Thoracic aorta (tissue), 2 donors: ENCODE measurements at places on chromosomes 3 and 15.

DNA sequence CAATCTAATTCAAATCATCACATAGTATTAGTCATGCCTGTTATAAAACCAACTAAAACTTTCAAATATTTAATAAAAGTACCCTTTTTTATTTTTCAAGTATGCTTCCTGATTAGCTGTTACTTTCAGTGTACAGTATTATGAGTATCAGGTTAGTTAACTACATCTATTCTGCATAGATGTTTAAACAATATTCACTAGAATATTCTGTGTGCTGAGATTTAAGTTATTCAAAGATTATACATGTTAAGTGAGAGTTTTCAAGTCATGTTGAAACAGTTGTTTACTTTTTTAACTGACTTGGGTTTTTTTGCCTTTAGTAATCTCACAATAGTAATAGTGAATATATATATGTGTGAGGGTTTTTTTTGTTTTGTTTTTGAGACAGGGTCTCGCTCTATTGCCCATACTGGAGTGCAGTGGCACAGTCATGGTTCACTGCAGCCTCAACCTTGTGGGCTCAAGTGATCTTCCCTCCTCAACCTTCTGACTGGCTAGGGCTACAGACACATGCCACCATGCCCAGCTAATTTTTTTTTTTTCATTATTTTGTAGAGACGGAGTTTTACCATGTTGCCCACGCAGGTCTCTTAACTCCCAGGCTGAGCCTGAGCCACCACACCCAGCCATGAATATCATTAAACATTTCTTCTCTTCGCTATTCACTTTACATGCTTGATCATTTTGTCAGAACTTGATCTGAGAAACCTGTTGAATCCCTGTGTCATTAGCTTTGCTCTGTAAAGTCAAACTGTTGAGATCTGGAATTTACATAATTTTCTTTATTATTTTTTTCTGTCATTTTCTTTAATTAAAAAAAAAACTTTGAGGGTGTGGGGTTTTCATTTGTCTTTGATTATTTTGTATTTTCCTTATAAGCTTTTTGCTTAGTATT is 286.2 kb upstream of the UBE2E1 start:
- DNase-seq = no peak

- no peak for DNase-seq
Measured at GRCh38 chr3:102205647-102206046, 229.2 kb upstream of the ZPLD1 start.

- no peak for DNase-seq
Measured at GRCh38 chr15:70058642-70059360, 38.9 kb downstream of the TLE3 start.

- DNase-seq = no peak
Measured at GRCh38 chr3:14425581-14426304, 23.3 kb downstream of the SLC6A6 start.

DNA sequence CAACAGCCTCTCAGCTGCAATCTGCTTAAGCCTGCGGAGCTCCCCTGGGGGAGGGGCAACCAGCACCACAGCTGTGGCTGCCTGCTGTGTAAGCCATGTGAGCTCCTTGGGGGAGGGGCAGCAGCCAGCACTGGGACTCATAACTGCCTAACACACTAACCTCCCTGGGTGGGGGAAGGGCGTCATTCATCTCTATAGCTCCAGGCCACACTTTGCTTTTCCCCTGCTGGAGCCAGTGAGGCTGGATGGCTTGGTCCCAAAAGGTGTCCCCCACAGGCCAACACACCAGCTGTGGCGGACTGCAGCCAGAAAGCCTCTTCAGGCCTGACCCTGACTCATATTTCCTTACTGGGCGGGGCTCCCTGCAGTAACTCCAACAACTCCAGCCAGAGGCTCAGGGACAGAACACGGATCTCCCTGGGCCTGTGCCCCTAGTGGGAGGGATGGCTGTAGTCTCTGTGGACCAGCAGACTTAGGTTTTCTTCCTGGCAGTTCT is 129.8 kb downstream of the PPM1L start:
- no peak for DNase-seq

- no peak for DNase-seq
Measured at GRCh38 chr15:93087825-93088199, 1.2 kb downstream of the RGMA start.

DNA sequence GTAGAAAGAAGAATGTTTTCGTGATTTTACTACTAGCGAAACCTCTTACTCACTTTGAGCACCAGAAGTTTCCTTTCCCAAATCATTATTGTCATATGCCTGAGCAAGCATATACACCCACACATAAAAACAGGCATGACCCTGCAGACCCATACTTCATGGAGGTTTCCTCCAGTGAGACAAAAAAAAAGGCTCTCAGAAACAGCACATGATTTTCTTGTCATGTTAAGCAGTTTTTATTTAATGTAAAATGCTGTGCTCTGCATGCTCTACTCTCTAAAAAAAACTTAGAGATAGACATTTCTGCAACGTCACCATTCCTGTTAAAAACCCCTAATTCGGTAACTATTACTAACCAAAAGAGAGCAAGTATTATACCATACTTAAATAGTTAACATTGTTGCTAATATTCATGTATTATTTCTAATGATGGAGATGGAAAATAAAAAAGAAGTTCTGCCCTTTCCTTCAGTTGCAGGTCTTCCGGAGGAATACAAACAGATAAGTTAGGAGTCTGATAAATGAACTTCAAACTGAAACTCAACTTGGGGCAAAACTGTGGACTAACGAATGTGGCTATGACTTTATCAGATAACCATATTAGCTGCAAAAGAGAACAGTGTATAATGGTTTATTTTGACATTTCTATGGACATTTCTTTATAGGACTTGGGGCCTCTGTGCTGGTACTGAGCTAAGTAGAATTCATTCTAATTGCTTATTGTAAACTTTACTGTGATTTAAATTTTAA is 15.9 kb downstream of the CD200R1 start:
- DNase-seq = no peak

DNA sequence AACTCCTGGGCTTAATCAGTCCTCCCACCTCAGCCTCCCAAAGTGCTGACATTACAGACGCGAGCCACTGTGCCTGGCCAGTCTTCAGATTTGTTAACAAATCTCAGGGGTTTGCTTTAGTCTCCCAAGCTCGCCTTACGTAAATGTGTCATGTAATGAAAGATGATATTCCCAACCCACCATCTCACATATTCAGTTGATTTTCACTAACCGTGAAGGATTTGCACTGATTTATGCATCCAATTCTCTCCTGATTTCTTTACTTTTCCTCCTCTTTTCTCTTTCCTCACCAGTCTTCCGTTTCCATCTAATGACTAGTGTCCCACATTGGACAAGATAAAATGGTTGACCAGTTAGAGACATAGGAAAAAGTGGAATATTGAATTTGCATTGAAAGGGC is 72.6 kb downstream of the TCF12 start:
- DNase-seq = no peak

GRCh38 chr15:85589851-85590250 is 204.9 kb downstream of the KLHL25 start:
- no peak for DNase-seq

- DNase-seq = no peak
Measured at GRCh38 chr3:161295325-161295724, 74.2 kb downstream of the NMD3 start.

- DNase-seq = no peak
Measured at GRCh38 chr3:124997303-124998246, 58.2 kb downstream of the HEG1 start.

DNA sequence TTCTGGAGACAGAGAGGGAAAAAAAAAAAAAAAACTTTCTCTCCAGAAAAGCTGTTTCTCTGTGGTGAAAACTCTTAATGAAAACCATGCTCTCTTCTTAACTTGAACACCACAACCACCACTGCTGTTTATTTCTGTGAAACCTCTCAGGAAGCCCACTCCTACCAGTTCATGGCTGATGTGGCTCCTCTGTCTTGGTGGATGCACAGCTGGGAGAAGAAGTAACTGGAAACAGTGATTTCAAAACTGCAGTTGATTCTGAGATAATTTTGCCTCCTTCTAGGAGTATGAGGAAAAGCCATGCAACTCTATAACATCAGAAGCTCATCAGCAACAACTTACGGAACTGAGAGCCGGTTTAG is 40.2 kb upstream of the PYGO1 start:
- no peak for DNase-seq

DNA sequence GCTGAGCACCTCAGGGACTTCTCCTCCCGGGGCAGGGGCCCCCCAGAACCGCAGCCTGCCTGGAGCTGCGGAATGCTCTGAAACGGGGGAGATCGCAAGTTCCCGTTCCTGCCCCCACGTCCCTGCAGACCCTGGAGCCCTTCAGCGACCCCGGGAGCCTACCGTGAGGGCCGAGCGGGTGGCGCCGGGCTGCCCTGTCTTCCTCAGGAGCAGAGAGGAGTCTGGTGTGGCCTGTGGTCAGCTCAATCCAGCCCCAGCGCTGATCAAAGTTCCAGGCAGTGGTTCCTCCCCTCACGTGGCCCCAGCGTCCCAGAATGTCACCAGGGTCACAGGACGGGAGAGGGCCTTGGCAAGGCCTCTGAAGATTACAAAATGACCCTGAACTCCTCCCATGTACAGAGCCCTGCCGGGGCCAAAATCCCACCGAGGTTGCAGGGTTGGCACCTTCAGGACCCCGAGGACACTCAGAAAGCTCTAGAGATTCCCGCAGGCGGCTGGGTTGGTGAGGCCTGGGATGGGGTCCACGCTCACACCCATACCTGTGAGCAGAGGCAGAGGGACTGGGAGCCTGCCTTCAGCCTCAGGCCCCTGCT is at the start of gene CPN2:
Gene CPN2 (minus strand): TSS at position 249 of the 593 bp plus-strand sequence. CDS start 8,626 bp downstream, outside the sequence.
- DNase-seq = no peak

- DNase-seq = no peak
Measured at GRCh38 chr3:188169830-188170455, 16.0 kb downstream of the LPP start.

- no peak for DNase-seq
Measured at GRCh38 chr3:19254189-19254588, 105.9 kb downstream of the KCNH8 start.

DNA sequence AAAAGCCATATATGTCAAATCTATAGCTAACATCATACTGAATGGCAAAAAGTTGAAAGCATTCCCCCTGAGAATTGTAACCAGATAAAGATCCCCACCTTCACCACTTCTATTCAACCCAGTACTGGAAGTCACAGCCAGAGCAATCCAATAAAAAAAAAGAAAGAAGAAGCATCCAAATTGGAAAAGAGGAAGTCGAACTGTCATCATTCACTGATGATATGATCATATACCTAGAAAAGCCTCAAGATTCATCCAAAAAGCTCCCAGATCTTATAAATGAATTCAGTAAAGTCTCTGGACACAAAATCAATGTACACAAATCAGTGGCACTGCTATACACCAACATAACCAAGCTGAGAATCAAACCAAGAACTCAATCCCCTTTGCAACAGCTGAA is 97.4 kb downstream of the CBLB start:
- no peak for DNase-seq

GRCh38 chr3:138902171-138902570 is 44.8 kb downstream of the FOXL2 start:
- DNase-seq = no peak

- DNase-seq = no peak
Measured at GRCh38 chr3:191314109-191314728, 15.0 kb upstream of the CCDC50 start.

DNA sequence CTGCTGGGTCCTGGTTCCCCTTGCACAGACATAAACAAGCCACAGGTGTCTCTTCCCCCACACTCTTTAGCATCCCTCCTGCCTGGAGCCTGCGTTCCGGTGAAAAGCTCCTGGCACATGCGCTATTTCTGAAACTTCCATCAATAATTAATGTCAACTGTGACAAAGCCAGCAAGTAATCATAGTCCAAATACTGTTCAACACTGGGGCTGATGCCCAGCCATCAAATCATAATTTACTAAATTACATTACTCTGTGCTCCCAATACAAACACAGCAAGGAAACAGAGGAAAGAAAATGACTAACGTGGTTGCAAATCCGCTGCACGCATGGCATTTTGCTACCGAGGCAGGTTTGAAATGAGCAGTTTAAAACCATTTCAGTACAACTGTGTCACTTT is 294.7 kb downstream of the ERC2 start:
- DNase-seq = no peak

- no peak for DNase-seq
Measured at GRCh38 chr3:115626006-115626409, 2.7 kb downstream of the GAP43 start.

DNA sequence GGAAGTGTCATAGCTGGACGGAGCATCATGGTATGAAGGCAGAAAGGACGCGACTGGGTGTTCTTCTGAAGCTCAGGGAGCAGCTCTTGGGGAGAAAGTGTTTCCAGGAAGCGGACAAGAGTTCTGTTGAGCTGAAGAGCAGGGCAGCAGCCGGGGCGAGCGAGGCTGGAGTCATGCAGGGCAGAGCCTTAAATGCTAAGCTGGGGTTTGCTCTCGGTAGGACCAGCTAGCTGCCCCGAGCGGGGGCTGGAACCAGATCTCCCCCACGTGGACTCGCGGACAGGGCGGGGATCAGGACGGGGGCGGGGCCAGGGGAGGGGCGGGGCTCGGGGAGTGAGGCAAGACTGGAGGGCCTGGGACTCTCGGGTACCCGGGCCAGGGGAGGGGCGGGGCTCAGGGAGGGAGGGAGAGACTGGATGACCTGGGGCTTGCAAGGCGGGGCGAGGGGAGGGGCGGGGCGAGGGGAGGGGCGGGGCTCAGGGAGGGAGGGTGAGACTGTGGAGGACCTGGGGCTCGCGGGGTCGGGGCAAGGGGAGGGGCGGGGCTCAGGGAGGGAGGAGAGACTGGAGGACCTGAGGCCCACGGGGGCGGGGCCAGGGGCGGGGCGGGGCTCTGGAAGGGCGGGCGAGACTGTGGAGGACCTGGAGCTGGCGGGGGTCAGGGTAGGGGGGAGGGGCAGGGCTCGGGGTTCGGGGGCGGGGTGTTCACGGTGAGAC is 461 bp upstream of the FAH start:
- peak; percentile 92 for DNase-seq

- DNase-seq = no peak
Measured at GRCh38 chr15:27353856-27354255, 382.9 kb downstream of the GABRG3 start.

- DNase-seq = no peak
Measured at GRCh38 chr3:41101231-41101630, 98.1 kb upstream of the CTNNB1 start.

DNA sequence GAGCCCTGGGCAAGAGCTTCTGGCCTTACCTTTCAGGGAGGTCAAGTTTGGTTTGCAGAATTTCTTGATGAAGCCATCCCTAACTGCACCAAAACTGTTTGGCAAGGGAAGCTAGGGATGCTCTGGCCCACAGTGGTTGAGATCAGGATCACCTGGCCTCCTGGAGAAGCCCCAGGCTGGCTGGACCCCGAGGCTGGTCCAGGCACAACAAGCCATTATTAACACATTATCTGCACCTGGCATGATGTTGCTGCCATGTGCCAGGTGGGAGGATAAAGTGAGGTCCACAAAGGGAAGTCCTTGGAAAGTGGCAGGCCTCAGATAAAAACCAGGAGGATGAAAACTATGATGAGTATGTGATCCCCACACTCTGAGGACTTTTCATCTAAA is 35.9 kb upstream of the DUSP7 start:
- no peak for DNase-seq
